Activated CD4-positive, alpha-beta T cell treated with anti-CD3 and anti-CD28 coated beads, Interleukin-10, Interleukin-2, amounts not matched to agents 100 ng/mL and 50 ng/mL, durations not matched to agents 16 hours and 8 hours (primary cell): ENCODE measurements at places on chromosomes 16 and 17.

GRCh38 chr17:46159686-46160085 lies 33.5 kb downstream of the KANSL1 start:
- DNase-seq = no peak

DNA sequence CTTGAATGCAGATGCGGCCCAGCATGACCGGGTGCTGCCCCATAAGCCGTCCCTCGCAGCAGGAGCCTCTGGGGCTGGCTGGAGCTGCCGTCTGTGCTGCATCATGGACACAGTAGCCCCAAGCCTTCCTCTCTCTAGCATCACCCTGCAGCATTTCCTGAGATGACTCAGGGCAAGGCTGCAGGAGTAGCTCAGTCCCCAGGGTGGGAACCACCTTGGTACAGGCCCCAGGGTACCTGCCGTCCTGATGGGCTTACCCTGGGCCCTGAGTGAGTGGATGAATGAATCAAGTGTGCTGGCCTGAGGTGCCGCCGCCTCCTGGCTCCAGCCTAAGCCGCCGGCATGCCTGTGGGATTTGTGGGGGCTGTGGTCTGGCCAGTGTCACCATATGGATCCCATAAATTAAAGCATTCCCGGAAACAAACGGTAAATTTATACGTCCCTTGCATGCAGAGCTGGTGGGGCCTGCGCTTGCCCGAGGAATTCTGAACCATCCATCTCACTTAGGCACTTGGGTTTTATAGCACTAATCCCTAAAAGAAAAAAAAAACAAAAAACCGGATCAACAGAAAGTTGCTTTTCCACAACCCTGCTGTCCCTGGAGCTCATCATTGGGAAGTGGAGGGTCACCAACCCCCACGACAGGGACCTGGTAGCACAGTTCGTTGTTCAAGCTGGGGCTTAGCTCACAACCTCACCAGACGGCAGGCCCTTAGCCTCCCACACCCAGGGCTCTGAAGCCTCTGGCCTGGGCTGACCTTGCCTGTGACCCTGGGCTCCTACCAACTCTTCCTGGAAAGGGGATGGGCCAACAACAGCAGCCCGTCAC lies 242.6 kb upstream of the CIBAR2 start:
- DNase-seq = no peak

GRCh38 chr17:27585153-27585681 lies 45.8 kb upstream of the LGALS9 start:
- no peak for DNase-seq

DNA sequence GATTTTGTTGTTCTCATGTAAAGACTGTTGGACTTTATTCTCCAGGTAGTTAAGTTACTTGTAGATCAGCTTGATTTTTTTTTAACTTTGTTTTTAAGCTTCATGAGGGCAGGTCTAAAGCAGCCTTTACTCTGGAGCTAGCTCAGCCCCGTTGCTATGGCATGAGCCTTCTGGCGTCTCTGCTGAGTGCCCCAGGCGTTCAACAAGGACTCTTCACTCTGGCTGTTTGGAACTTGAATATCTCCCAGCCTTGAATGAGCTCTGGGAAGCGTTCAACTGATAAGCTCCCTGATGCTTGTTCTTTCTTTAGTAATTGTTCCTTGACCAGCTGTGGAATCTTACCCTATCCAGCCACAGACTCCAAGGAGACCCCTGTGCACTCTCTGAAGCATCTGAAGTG lies 82.3 kb downstream of the GNAO1 start:
- no peak for DNase-seq

- DNase-seq = no peak
Measured at GRCh38 chr17:57669671-57670529, 75.2 kb downstream of the CCDC182 start.

DNA sequence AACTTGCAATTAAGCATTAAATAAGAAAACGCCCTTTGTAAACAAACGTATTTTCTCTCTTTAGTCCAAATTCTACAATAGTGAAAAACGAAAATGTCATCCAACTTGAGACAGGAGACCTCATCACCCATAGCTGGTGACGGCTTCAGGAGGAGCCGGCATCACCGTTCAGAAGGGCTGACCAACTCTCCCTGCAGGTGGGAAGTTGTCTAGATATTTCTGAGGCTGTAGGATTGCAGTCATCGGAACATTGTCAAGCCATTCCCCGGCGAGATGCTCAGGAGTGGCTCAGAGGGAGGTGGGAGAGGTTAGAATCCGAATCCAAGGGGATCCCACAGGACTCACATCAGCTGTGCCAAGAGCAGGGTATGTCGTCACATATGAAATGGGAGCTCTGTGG lies 76.7 kb downstream of the RBFOX3 start:
- DNase-seq = no peak

GRCh38 chr17:61351745-61352407 lies 47.8 kb upstream of the TBX2 start:
- no peak for DNase-seq

GRCh38 chr16:85947230-85948137 lies 48.5 kb downstream of the IRF8 start:
- DNase-seq = peak; percentile 73
